ENCODE measurements at places on chromosomes 6 and 20.

DNA sequence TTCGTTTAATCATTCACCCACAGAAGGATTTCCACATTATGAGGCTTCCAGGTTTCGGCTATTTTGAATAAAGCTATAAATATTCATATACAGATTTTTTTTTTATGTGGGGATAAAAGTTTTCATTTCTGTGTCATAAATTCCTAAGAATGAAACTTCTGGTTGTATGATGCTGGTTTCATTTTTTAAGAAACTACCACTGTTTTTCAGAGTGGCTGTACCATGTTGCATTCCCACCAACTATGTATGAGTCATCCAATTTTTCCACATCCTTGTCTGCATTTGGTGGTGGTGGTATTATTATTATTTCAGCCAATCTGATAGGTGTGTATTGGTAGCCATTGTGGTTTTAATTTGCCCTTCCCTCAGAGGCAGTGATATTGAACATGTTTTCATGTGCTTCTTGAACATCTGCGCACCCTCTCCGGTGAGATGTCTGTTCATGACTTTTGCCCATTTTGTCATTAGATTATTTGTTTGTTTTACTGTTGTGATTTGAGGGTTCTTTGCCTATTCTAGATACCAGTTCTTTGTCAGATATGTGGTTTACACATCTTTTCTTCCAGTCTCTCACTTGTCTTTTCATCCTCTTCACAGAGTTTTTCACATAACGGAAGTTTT, 75.5 kb downstream of the DOK5 start:
- no peak for DNase-seq

DNA sequence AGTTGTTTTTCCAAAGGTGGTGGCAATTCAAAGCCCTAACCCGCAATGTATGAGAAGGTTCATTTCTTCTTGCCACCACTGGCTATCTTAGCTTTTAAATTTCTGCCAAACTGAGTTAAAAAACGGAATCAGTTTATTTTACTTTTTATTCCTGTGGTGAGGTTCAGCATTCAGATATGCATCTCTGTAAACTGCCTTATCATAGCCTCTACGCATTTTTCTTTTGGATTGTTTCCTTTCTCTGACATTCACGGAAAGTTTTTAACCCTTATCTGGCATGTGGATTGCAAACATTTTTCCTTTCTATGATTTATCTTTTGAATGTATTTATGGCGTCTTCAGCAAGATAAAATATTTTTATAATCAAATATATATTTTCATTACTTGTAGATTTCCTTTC, 37.7 kb downstream of the AK9 start:
- no peak for DNase-seq

GRCh38 chr6:111912904-111913303, 39.7 kb upstream of the FYN start:
- DNase-seq, result peak; percentile 25

GRCh38 chr6:11659757-11660156, 118.8 kb downstream of the ADTRP start:
- no peak for DNase-seq

DNA sequence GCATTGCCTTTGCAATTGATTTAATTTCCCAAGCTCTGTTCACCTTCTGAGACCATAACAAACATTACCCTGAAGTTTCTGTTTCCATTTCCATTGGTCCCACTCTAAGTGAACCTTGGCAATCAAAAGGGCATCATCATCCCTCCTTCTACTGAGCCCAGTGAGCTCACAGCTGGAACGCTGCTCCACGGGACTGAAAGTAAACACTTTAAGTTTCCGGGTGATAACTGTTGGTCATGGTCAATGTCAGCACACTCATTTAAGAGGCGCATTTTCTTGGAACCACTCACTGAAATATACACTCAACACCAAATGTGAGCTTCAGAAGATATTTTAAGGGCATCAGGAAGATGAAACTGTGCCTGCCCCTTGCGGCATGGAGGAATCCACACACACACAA, 37.1 kb upstream of the RPS6KA2 start:
- DNase-seq, result no peak

DNA sequence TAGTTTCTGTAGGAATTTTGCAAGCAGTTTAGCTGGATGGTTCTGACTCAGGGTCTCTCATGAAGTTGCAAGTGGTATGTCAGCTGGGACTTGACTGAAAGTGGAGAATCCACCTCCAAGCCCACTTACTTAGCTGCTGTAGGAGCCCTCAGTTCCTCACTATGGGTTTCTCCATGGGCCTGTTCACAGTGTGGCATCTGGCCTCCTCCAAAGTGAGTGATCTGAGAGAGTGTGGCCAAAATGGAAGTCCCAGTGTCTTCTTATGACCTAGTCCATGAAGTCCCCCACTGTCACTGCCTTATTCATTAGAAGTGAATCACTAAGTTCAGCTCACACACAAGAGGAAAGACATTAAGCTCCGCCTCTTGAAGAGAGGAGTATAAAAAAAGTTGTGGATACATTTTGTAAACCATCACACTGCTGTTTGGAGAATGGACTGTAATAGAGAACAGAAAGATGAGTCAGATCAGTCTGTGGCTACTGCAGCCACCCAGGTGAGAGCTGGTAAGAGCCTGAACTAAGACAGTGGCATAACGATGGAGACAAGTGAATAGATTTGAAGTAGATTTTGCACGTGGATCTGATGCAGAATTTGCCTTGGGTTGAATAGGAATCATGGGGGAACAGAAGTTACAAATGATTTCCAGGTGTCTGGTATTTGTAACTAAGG, 4.9 kb upstream of the NELFCD start:
- no peak for DNase-seq

DNA sequence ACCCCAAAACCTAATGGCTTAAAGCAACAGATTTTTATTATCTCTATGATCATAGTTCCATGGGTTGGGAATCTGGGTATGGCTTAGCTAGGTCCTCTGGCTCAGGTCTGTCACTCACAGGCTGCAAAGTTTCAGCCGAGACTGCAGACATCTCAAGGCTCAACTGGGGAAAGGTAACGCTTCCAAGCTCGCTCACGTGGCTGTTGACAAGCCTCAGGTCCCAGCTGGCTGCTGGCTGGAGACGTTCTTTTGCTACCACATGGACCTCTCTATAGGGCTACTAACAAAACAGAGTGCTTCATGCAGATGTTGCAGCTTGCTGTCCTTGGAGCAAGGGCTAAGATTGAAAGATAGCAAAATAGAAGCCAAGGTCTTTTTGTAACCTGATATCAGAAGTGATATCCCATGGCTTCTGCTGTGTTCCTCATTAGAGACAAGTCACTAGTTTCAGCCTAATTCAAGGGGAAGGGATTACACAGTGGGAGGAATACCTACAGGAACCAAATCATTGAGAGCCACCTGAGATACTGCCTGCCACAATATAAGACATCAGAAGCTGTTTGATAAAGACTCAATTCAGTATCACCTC, 6.6 kb downstream of the HTR1E start:
- no peak for DNase-seq

DNA sequence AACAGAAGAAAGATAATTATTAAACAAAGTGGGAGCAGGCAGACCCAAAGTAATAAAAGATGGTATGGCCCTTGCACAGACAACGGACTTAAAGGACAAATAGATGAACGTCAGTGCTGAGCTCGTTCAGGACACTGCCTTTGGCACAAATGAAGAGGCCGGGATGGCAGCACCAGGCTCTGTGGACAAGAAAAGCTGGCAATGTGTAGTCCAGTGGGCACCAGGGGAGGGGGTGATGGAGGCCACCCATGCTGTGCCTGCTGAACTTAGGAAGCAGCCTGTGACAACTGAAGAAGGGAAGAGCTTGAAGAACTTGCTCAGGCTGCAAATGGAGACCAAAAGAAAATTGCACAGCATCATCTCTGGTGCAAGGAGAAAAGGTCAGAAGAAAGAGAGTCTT, 131.0 kb downstream of the ANKRD60 start:
- DNase-seq, result no peak

- peak; percentile 53 for DNase-seq
Observed at GRCh38 chr6:44224029-44224964, 902 bp downstream of the SLC29A1 start.
